Activated naive CD4-positive, alpha-beta T cell treated with Interleukin-2 at 50 U/mL for 16 hours (primary cell): ENCODE measurements at places on chromosomes 7 and 10.

DNA sequence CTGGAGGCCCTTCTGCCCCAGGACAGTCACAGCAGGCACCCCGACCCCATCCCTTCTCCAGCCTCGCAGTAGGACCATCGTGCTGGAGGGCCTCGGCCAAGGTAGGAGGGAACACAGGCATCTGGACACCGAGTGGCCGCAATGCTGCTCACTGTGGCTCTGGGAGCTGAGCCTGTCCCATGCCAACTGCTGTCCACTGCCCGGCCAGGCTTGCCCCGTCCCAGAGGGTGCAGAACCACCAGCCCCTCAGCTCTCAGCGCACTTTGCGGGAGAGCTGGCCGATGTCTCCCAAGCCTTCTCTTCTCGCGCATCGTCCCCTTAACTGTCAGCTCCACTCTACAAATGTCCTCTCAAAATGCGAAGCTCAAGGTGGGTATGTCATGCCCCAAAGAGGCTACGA, 197.2 kb downstream of the PTPRN2 start:
- no peak for DNase-seq

GRCh38 chr7:107528461-107528860, 35.3 kb downstream of the COG5 start:
- DNase-seq, result no peak

DNA sequence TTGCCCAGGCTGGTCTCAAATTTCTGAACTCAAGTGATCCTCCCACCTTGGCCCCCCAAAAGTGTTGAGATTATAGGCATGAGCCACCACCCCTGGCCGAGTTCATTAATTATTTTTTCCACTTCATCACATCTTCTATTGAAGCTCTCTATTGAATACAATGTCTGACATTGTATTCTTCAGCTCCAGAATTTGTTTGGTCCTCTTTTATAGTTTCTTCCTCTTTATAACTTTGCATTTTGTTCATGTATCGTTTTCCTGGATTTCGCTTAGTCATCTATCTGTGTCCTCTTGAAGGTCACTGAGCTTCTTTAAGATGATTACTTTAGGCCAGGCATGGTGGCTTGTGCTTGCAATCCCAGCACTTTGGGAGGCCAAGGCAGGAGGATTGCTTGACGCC, 30.2 kb downstream of the NOM1 start:
- no peak for DNase-seq

DNA sequence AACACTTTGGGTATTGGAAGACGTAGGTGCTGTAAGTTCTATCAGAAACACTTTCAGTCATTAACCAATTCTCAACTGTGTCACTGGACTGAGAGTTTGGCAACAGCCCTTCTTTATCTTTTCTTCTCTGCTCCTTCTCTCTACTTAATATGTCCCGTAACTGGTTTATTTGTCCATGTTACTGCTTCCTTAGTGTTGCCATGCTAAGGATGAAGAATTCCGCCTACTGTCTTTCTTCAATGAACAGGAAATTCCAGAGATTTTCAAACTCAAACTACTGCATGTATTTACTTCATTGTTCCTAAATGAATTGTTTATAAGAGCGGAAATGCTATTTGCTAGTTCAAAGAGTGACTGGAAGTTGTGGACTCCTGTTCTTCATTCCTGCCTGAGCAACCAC, 143.7 kb downstream of the TAX1BP1 start:
- no peak for DNase-seq

- DNase-seq, result no peak
Measured at GRCh38 chr7:30028749-30029635, 780 bp downstream of the PLEKHA8 start.

- DNase-seq, result no peak
Measured at GRCh38 chr7:138164804-138165203, 88.5 kb downstream of the AKR1D1 start.

DNA sequence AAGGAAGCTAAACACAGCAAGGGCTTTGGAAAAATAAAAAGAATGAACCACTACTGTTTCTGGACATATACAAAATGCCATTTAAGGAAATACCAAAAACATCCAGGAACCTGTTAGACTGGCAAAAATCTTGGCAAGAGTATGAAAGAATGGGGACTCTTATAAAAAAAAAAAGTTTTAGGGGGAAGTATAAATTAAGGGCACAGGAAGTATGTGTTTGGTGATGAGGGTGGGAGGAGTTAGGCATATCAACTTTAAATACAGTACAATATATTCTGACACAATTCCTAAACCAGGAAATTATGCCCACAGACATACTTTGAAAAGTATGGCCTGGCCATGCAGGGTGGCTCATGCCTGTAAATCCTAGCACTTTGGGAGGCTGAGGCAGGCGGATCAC, 74.2 kb downstream of the WAPL start:
- no peak for DNase-seq

- DNase-seq, result no peak
Measured at GRCh38 chr10:75402486-75403143, 1.1 kb upstream of the ZNF503 start.

DNA sequence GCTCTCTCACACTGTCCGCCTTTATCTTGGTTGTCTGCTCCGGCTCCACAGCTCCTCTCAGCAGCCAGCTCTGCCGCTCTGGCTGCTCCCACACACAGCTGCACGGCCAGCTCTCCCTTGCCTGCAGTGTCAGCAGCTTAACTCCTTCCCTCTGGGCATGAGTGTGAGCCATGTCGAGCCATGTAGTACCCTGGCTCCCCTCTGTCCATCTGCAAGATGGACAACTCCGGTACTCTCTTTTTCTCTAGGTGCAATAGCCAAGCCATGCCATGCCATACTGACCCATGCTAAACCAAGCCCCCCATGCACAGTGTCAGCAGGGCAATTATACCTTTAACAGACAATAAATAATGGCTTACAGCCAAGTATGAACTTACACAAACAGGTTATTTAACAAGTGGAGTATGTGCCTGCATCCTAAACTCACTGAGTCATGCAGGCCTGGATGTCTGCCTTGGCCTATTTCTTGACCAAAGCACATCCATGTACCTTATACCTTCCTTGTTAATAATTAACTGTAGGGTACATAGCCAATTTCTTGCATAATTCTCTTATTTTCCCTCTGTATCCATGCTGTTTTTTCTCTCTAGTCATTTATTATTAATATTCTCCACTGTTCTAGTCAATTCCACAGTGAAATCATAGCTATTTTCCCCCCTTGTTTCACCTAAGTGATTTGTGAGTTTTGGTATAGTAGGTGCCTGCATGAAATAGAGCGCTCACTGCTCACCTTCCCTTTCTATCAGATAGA, 170.9 kb downstream of the CDK14 start:
- DNase-seq, result no peak

DNA sequence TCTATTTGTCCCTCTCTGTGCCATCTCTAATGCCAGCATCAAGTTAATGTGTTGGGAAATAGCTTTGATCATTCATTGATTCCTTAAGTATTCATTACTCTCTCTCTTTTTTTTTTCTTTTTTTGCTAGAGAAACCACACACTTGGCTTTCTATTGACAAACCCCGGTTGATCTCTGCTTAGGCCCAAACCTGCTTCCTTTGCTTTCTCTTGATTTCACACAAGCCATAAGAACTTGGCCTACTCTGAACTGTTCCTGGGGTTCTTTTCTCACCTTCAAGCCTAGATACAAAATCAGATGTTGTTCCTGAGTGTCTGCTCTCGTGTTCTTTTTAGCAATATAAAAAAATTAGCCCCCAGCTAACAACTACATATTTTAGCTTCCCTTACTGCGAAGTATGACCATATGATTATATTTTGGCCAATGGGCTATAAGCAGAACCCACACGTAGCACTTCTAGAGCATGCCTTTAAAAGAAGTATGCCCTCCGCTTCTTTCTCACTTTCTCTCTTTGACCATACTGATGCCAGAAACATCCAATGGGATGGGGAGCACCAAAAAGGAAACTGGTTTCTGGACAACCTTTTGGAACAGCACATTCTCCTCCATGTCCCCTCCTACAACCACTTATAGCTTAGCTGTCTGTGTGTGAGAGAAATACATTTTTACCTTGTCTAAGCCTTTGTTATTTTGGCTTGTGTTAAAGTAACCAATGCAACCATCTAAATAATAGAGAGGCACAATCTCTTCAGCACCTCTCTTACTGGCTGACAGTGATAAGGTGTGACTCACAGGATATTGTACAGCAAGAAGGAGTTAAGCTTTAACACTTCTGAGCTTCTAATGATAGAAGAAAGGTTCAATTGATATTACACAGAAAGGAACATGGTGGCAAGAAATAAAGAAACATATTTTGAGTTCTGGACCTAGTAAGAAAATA, 96.6 kb upstream of the LRRN3 start:
- no peak for DNase-seq

GRCh38 chr10:83934641-83935338, 204.5 kb upstream of the GHITM start:
- DNase-seq, result no peak

- no peak for DNase-seq
Measured at GRCh38 chr7:107926481-107926880, 35.5 kb downstream of the DLD start.

- DNase-seq, result peak; percentile 21
Measured at GRCh38 chr7:155299535-155300202, 2.0 kb downstream of the INSIG1 start.
